ENCODE measurements at places on chromosomes 11 and 22.

GRCh38 chr11:8178297-8178696, 9.5 kb upstream of the RIC3 start:
- no peak for DNase-seq

DNA sequence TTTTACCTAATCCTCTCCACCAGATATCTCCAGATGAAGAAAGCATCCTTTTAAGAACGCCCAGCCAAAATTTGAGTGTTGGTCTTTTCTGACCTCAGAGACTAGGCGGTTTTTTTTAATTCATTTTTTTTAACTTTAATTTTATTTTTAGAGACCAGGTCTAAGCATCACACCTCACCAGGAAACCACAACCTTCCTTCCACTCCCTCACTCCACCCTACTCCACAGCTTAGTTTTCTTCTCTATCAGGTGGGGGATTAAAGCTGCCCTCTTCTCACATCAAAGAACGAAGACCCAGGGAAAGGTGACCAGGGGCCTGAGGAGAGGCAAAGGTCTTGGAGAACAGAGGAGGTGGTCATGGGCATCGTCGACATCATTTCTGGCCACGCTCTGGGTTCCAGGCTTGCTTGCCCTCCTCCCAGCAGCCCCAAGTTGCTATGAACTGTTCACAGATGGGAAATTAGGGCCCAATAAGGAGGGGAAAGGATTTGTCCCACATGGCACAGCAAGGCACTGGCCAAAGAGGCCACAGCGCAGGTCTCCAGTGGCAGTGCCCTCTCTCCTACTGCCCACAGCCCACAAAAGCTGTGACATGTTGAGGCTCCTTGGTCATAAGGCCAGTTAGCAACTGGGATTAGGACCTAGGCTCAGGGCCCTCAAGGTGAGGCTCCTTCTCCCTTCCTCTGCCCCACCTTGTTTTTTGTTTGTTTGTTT, 1.4 kb upstream of the PEX16 start:
- DNase-seq = no peak

- no peak for DNase-seq
These were observed 900.3 kb downstream of the METTL15 start for GRCh38 chr11:29008481-29008880.

DNA sequence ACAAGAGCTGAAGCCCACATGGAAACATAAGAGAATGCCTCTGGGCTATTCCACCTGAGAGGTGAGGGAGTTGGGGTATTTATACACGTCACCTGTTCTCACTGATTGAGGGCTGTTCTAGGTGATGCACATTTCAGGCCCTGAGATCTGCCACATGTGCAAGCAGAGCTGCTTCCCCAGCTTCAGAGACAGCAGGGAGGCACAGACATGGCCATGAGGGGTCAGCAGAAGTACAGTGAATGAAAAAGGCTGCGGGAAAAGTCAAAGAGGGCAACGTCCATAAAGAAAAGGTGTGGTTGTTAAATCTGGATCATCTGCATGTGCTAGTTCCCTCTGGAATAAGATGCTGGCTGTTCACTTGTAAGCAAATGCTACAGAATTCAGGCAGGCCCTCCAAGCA, 75.4 kb downstream of the GAB4 start:
- no peak for DNase-seq

DNA sequence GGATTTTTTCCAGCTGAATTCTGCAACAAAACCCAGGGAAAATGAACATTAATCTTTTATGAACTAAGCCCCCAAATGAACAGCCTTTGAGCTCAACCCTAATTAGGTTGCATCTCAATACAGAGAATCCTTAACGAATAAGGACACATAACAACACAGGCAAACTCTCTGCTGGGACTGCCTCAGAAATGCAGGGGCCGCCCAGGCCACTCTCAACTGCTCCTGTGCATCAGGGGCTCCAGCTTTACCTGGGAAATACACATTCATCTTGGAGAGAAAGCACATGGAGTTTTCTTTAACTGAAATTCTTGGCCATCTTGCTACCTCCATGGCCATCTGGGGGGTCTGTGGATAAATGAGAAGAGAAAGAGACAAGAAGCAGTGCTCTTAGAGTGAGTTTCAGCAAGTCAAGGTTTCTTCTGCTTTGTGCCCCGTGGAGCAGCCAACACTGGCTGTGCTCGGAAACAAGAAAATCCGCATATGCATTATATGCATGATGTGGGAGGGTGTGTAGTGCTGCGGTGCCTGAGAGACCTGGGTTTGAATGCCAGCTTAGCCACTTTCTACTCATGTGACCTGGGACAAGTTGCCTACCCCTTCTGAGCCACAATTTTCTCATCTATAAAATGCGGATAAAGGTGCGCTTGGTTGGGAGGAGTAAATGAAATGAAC, 81.9 kb upstream of the RCN1 start:
- DNase-seq = no peak

GRCh38 chr11:126153972-126154371, 57.5 kb downstream of the RPUSD4 start:
- DNase-seq = no peak

DNA sequence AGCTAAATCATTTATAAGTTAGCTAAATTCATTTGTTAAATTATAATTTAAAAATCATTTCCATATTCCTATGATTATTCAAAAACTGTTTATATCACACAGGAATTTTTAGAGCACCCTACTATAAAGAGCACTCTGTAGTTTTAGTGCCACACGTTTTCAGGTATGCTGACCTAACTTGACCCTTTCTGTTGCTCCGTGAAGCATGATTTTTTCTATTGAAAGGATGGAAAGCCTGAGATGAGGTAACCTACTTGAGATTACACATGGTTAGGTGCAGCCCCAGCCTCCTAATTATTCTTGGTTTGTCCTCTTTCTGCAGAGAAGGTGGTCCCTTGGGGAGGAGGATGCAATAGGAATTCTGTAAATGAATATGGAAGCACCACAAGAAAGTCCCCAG, 72.6 kb downstream of the PPFIBP2 start:
- DNase-seq = no peak

DNA sequence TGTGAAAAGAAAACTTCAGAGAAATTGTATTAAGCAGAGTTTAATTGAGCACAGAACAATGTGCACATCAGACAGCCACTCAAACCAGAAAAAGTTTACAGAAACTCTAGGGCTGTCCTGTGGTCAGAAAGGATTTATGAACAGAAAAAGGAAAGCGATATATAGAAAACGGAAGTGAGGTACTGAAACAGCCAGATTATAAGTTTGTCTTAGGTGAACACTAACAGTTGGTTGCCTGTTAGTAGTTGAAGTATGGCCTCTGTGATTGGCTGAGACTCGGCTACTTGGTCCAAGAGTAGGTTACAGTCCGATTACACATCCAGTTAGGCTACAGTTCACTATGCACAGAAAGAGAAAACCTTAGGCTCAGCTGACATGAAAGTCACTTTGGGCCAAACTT, 1232.5 kb upstream of the RAG2 start:
- no peak for DNase-seq

DNA sequence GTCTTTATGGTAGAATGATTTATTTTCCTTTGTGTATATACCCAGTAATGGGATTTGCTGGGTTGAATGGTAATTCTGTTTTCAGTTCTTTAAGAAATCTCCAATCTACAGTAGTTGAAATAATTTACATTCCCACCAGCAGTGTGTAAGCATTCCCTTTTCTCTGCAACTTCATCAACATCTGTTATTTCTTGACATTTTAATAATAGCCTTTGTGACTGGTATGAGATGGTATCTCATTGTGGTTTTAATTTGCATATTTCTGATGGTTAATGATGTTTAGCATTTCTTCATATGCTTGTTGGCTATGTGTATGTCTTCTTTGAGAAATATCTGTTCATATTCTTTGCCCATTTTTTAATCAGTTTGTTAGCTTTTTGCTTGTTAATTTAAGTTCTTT, 901.2 kb downstream of the METTL15 start:
- DNase-seq = no peak

Data from NCI-H1436 (cell line).